ENCODE measurements at places on chromosomes 7 and 10.
A peak's percentile ranks its signal among the peaks of the same experiment; 100 is the strongest.

DNA sequence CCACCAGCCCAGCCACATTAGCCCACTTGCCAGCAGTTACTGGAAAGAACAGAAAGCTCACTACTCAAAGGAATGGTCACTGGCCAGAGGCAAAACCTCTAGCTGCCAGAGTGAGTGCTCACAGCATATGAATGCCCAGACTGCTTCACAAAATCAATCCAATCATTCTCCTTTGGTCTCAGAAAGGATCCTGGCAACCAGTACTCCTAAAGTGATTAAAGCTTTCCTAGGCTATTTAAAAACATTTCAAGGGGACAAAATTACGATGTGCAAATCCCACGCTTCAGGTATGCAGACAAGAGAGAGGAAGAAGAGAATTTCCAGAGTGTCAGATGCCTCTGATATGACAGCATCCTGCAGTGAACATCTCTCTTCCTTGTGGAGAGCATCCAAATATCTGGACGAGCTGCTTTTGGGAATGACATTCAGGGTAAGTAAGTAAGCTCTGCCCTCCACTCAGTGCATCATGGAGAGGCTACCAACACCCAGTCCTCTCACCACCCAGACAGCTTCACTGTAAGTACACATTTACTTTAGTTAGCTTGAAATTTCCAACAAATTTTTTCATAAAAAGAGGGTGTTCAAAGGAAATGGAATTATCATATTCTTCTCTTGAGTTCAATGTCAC is 25.1 kb downstream of the ICA1 start:
- peaks cover 23% of the 10 kb centered on the region for H3K27me3 ChIP-seq
- H3K27ac ChIP-seq: no peak overlapping the region
- DNase-seq: no peak
- H3K36me3 ChIP-seq: no peaks in the 10 kb centered on the region
- H3K4me3 ChIP-seq: no peak overlapping the region

GRCh38 chr10:106043863-106044262 is 1120.6 kb downstream of the SORCS1 start:
- no peaks in the 10 kb centered on the region for H3K4me1 ChIP-seq
- H3K27me3 ChIP-seq: no peaks in the 10 kb centered on the region
- H3K4me3 ChIP-seq: no peak overlapping the region
- H3K36me3 ChIP-seq: no peaks in the 10 kb centered on the region
- no peak for DNase-seq
- H3K27ac ChIP-seq: no peak overlapping the region

DNA sequence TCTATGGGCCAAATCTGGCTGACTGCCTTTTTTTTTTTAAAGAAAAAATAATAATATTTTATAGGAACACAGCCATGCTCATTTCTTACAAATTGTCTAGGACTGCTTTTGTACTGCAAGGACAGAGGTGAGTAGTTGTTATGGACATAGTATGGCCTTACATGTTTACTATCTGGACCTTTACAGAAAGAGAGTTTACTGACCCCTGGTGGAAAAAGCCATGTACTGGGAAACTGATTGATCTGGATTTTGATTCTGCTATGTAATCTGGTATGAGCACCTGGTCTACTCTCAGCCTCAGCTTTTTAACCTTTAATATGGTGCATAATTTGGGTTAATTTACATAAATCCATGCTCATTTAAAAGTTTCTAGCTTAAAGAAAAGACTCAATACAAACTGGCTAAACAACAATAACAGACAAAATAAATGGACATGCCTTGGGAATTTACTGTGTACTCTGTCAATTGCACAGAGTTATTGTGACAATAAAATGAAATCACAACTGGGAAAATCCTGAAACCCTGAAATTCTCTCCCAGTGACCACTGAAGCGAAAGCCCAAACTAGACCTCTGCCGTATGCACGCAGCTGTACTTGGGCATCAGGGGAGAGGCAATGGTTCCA is 260.7 kb downstream of the BMPER start:
- no peak overlapping the region for H3K4me3 ChIP-seq
- H3K27me3 ChIP-seq: peaks cover 4% of the 10 kb centered on the region
- no peaks in the 10 kb centered on the region for H3K4me1 ChIP-seq
- H3K27ac ChIP-seq: no peak overlapping the region
- no peak for DNase-seq
- no peaks in the 10 kb centered on the region for H3K36me3 ChIP-seq

DNA sequence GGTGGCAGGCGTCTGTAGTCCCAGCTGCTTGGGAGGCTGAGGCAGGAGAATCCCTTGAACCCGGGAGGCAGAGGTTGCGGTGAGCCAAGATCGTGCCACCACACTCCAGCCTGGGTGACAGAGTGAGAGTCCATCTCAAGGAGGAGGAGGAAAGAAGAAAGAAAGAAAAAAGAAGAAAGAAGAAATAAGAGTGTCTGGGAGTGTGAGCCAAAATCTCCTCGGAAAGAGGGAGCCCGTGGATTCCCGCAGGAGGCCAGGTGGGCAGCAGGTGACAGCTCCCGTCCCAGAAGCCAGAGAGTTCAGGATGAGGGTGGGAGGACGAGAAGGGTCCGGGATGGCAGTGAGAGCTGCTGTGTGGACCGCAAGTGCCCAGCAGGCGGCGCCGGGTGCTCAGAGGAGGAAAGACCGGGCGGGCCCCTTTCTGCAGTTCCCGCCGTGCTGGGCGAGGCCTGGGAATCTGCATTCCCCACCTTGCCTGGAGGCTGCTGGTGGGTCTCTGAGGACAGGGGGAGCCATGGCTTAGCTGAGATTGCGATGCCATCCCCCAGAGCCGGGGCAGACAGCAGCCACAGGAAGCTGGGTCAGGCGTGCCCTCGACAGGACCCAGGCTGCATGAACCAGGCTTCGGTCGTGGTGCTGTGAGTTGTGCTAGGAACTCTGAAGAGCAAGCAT is 17.1 kb upstream of the AMZ1 start:
- H3K4me3 ChIP-seq: no peak overlapping the region
- no peak for DNase-seq
- H3K4me1 ChIP-seq: peaks cover 14% of the 10 kb centered on the region
- peaks cover 2% of the 10 kb centered on the region for H3K36me3 ChIP-seq

DNA sequence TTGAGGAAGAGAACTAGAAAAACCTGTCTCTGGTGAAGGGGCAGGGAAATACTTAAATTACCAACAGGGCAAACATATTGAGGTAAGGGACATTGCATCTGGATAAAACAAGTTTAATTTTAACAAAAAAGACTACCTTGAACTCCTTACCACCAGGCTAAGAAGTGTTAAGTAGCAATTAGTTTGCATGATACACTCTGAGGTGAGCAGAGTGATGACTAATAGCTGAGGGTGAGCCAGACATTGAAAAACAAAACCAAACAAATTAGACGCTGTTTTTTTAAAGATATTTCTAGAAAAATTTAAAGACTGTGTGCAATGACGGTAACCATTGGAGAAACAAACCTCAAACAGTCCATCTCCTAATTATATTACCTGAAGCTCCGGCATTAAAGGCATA is 105.9 kb downstream of the ANKRD7 start:
- no peaks in the 10 kb centered on the region for H3K36me3 ChIP-seq
- no peak overlapping the region for H3K27ac ChIP-seq
- no peak for DNase-seq
- no peaks in the 10 kb centered on the region for H3K27me3 ChIP-seq
- H3K4me1 ChIP-seq: no peaks in the 10 kb centered on the region

DNA sequence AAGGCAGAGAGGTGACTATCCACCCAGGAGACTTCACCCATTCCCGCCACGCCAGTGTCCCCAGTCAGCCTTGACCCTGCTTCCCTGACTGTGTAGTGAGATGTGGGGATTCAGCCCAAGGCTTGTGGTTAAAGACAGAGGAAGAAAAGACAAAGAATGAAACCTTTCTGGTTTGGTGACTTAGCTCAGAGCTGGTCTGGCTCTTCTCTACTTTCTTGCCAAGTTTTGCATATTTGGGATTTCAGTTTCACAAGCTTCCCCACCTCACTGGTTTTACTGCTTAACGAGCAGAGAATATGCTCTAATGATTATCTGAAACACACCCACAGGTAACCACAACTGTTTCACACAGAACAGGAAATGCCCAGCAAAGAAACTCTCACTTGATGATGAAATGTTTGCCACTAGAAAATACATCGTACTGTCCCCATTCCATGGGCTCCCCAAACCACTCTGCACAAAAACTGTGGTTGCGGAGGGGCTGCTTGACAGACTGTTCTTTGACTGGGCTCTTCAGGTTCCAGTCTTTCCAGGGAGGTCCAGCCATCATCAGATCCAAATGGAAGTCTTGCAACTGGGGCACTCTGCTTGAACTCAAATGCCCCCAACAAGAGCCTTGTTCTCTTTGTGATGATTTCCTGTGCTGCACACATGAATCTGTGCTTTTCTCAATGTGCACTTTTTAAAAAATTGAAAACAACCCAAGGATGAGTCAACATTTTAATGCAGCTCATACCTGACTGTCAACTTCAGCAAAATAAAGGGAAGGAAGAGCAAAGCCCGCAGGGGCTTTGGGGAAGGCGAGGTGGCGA is 95.5 kb downstream of the CTBP2 start:
- no peaks in the 10 kb centered on the region for H3K27me3 ChIP-seq
- no peak overlapping the region for H3K4me3 ChIP-seq
- DNase-seq: no peak
- H3K36me3 ChIP-seq: peaks cover 9% of the 10 kb centered on the region
- peaks cover 82% of the 10 kb centered on the region for H3K4me1 ChIP-seq

- peaks cover 3% of the 10 kb centered on the region for H3K27me3 ChIP-seq
- peaks cover 1% of the 10 kb centered on the region for H3K4me1 ChIP-seq
- no peak overlapping the region for H3K4me3 ChIP-seq
- H3K36me3 ChIP-seq: no peaks in the 10 kb centered on the region
- no peak overlapping the region for H3K27ac ChIP-seq
Observed at GRCh38 chr10:119189811-119190282, 11.2 kb upstream of the PRDX3 start.

DNA sequence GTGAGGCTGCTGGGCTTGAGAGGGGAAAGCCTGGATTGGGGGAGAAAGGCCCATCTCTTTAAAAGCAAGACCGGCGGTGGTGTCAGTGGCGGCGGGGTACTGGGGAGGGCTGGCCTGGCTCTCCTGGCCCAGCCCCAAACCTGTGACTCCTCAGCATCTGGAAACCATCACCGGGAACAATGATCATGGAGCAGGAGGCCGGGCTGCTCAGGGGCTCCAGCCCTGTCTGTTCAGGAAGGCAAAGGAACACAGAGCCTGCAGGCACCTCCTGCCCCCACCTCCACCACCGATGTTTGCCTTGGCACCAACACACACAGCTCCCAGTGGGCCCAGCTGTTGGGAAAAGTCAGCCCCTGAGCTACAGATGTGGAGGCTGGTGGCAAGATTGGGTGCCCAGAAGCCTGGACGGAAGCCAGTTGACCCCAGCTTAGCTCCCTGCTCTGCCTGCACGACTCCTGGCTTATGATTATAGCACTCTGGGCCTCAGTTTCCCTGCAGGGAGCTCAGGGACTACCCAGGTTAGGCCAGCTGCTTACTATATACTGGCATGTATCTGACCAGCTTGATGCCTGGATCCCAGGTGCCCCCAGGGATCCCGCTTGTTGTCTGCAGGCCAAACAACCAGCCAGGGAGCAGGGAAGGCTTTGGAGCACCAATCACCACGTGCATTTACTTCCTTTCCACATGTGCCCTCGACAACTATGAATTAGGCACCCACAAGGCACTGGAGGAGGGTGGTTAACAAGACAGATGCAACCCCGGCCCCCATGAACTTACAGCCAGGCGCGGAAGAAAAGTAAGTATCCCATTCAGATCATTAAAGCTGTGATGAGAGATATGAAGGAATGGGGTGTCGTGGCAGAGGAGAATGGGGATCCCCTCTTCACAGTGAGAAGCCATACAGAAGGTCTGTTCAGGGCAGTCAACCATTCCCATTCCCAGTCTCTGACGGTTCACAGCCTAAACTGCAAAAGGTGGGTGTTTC is 37.3 kb downstream of the ZCCHC24 start:
- H3K27me3 ChIP-seq: no peaks in the 10 kb centered on the region
- no peak for DNase-seq
- peaks cover 39% of the 10 kb centered on the region for H3K4me1 ChIP-seq
- no peak overlapping the region for H3K4me3 ChIP-seq
- peaks cover 29% of the 10 kb centered on the region for H3K36me3 ChIP-seq
- peak overlapping the region; percentile 60 for H3K27ac ChIP-seq

GRCh38 chr7:92808006-92808405 is 28.4 kb downstream of the CDK6 start:
- no peaks in the 10 kb centered on the region for H3K27me3 ChIP-seq
- peak overlapping the region; percentile 80 for H3K27ac ChIP-seq
- H3K4me1 ChIP-seq: peaks cover 37% of the 10 kb centered on the region

DNA sequence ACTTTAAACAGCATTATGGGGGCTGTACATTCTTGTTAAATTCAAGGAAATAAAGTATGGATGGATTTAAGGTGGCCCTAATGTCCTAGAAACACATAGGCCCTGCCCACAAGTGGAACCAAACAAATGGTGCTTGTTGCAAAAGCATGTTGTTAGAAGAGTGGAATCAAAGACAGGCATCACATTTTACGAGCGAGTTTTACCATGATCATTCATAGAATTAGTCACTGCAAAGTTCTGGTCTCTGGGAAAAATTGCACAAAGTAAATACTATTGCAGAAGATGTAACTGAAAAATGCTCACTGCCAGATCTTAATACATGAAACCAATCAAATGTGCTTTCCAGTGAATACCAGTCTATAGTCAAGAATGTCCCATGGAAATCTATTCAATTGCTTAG is 677.1 kb downstream of the PARD3 start:
- no peaks in the 10 kb centered on the region for H3K27me3 ChIP-seq
- no peak for DNase-seq
- peaks cover 3% of the 10 kb centered on the region for H3K36me3 ChIP-seq

DNA sequence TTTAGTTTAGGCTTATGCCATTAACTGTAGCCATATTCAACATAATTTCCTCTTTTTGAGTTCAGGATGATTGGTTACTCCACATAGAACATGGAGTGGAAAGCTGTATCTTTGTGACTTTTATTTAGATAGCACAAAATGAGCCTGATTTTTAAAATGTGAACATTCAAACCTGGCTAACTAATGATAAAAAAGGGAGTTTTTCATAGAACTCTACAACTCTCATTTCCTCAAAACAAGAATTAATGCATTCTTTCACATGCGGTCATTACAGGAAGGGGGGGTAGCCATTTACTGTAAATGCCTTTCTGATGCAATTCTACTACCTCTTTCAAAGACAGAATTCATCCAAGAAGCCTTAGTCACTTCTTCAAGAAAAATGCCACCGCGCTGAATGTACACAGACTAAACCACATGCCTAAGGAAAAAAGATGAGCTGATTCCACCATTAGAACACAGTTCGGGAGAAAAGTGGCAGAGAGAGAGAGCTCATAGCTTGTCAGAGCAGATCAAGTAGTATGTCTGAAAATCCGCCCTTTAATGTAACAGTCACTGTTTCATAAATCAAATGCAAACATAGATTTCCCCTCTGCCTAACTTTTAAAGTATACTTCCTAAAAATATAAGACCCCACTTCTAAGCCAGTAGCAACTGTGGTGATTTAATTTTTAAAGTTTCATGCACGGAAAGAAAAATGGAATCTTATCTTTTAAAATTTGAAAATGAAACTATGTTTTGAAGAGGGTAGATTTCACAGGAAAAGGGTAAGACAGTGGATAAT is 226.4 kb upstream of the KLF14 start:
- peaks cover 21% of the 10 kb centered on the region for H3K36me3 ChIP-seq
- peak overlapping the region; percentile 97 for H3K27ac ChIP-seq

- no peak overlapping the region for H3K4me3 ChIP-seq
- no peak for DNase-seq
- no peak overlapping the region for H3K27ac ChIP-seq
- H3K36me3 ChIP-seq: no peaks in the 10 kb centered on the region
- no peaks in the 10 kb centered on the region for H3K27me3 ChIP-seq
- no peaks in the 10 kb centered on the region for H3K4me1 ChIP-seq
Observed at GRCh38 chr10:37456456-37456855, 331.1 kb downstream of the ANKRD30A start.

All from osteocyte (in vitro differentiated cells).